Epithelial cell of esophagus (primary cell): ENCODE measurements at places on chromosomes 2 and 18.

DNA sequence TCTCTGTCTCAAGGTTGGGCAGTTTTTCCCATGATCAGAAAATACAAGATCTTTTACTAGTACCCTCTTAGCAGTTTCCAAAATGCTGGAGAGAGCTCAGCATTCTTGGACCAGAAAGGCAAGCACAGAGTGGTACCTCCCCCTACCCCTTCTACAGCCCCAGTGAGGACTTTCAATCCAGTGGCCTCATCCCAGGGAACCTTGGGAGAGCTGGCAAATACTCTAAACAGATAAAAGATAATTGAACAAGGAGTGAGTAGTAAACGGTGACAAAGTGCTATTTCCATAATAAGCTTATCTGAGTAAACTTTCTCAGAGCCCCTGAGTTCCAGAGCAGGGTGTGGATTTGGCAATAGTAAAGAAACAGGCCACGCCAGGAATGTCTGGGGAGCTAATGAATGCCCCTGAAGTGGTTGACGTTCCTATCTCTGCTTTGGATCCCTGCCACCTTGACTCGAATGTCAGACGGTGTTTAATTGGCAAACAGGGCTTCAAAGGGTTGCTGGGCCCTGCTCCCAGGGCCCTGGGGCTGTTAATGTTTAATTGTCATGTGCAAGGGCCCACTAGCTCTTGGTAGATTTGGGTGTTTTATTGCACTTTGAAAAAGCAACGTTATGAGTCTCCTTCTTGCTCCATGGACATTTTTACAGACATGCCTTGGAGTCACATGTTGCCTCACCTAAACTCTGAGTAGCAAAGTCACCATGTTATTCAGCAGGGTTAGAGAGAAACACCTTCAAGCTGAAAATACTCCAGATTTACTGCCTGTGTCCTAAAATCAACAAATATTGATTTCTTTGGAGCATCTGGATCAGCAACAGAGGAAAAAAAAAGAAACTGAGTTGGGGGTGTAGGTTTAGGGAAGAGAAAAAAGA lies 239.9 kb downstream of the CYRIA start:
- no peak for DNase-seq

GRCh38 chr18:57659460-57660102 lies 37.9 kb upstream of the NARS1 start:
- no peak for DNase-seq

GRCh38 chr2:123928358-123928757 lies 96.7 kb upstream of the CNTNAP5 start:
- no peak for DNase-seq

- DNase-seq: no peak
Measured at GRCh38 chr2:15850534-15850933, 89.8 kb upstream of the MYCN start.

GRCh38 chr2:145351864-145352425 lies 832.0 kb upstream of the ZEB2 start:
- DNase-seq: no peak

DNA sequence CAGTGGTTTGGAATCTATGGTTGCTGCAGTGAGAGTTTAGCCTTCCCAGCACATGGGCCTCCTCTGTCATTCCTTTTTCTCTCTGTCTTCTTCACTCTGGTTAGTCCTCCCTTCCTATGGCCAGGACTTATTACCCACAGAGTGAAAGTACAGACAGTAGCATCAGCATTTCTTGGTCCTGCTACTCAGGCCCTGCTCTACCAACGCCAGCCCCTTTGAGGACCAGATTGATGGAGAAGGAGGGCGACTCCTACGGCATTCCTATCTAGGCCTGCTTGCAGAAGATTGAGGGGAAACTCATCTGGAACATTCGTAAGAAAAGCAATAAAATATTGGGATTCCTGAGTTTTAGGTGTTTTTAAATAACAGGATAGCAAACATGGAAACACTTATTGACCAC lies 43.5 kb downstream of the BMP10 start:
- DNase-seq: no peak
